ENCODE measurements at places on chromosomes 6 and 20. TPM values are rescaled to one million over a fixed set of nuclear protein-coding genes. Genes with fewer than 3 reads are reported as not detected.
A peak's percentile ranks its signal among the peaks of the same experiment; 100 is the strongest.

GRCh38 chr6:117465691-117466090 is 16.8 kb upstream of the DCBLD1 start:
- no peak for DNase-seq

The F13A1 gene
- not detected for total RNA-seq

- no peak for DNase-seq
Measured at GRCh38 chr6:82893889-82894652, 171.6 kb downstream of the UBE3D start.

The FAM83C gene
- not detected for total RNA-seq

- no peak for DNase-seq
Measured at GRCh38 chr6:134539865-134540323, 222.0 kb upstream of the SGK1 start.

DNA sequence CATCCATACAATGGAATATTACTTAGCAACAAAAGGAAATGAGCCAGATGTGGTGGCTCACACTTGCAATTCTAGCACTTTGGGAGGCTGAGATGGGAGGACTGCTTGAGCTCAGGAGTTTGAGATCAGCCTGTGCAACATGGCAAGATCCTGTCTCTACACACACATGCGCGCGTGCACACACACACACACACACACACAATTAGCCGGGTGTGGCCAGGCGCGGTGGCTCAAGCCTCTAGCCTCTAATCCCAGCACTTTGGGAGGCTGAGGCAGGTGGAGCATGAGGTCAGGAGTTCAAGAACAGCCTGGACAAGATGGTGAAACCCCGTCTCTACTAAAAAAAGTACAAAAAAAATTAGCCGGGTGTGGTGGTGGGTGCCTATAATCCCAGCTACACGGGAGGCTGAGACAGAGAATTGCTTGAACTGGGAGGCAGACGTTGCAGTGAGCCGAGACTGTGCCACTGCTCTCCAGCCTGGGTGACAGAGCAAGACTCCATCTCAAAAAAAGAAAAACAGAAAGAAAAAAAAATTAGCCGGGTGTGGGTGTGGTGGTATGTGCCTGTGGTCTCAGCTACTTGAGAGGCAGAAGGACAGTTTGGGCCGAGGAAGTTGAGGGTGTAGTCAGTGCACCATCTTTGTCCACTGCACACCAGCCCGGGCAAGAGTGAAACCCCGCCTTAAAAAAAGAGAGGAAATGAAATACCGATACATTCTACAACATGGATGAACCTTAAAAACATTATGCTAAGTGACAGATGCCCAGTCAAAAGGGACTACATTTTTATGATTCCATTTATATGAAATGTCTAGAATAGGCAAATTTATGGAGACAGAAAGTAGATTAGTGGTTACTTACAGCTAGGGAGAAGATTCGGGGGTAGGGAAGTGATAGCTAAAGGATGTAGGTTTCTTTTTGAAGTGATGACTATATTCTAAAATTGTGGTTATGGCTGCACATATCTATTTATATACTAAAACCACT is 52.5 kb downstream of the RBL1 start:
- no peak for DNase-seq

The SLC24A3 gene
- not detected for total RNA-seq

- peak; percentile 69 for DNase-seq
Measured at GRCh38 chr20:63957004-63957689, 931 bp upstream of the UCKL1 start.

The GNAS-AS1 gene
- total RNA-seq, result 0.58 TPM

The COL20A1 gene
- not detected for total RNA-seq

GRCh38 chr6:29216528-29216927 is 45.8 kb downstream of the OR2J2 start:
- DNase-seq, result no peak

- peak; percentile 50 for DNase-seq
Measured at GRCh38 chr20:5863040-5863833, 87.1 kb downstream of the TRMT6 start.

- no peak for DNase-seq
Measured at GRCh38 chr6:33875696-33876095, 71.9 kb upstream of the MLN start.

DNA sequence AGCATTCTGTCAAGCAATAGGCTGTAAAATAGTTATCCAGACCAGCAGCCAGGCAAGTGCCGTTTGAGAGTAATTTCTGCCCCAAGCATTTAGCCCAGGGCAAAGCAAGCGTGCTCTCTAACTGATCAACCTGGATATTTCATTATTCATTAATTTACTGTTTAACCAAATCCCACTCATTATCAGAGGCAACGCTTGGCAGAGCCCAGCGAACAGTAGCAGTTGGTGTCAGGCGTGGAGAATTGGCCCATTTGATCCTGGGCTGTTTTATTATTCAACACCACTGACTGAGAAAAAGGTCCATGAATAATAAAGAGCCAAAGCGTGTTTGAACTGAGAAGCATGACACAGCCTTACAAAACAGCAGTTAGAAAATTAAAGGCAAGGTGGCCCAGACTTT is 35.3 kb downstream of the TFAP2B start:
- no peak for DNase-seq
